Activated T-cell treated with anti-CD3 and anti-CD28 coated beads, Interleukin-2, amount 50 U/mL, for 72 hours (primary cell): ENCODE measurements at places on chromosomes 4 and X. TPM values are rescaled to one million over a fixed set of nuclear protein-coding genes. Genes with fewer than 3 reads are reported as not detected.
A peak's percentile ranks its signal among the peaks of the same experiment; 100 is the strongest.

The DCAF8L2 gene
- not detected for total RNA-seq

DNA sequence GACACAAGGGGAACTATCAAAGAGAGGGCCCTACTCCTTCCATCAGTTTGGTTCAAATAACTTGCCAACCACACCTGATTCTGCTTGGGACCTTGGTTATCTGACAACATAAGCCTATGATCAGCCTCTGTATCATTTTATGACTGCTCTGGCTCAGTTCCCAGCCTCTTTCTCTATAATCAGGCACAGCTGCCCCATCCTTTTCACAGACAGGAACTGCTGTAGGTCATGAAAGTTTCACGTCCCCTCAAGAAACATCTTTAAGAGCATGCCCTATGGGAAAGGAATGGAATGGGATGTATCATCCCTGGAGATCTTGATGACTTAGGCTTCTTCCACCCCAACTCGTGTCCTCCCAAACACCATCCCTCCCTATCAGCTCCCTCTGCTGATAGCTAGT lies 243.4 kb downstream of the AR start:
- DNase-seq, result no peak

DNA sequence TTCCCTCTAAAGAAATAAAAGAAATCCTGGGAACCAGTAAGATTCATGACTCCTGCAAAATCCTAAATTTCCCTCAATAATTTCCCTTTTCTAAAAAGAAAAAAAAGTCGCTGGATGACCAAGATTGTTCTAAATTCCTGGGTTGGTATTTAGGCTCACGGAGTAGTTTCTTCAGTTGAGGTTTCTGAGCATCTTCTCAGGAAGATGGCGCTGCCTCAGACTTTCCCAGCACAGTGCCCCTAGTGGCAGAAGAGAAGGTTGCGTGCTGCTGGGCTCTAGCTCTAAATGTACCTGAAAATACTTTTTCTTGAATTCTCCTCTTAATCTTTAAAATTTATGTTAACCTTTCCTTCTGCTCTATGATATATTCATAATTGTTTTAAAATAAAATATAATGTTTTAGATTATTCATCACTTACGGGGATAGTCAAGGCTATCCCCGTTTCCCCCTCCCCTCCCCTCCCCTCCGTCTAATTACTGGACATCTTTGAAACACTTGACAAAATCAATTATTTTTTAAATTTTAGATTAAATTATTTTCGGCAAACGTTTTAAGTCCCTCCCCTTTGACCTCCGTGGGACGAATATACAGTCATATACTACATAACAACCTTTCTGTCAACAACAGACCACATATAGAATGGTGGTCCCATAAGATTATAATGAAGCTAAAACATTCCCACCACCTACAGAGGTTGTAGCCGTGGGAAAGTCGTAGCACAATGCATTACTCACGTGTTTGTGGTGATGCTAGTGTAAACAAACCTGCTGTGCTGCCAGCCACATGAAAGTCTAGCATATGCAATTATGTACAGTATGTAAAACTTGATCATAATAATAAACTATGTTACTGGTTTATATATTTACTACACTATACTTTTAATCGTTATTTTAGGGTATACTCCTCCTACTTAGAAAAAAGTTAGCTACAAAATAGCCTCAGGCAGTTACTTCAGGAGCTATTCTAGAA lies 41.0 kb upstream of the GATB start:
- peak; percentile 58 for DNase-seq

DNA sequence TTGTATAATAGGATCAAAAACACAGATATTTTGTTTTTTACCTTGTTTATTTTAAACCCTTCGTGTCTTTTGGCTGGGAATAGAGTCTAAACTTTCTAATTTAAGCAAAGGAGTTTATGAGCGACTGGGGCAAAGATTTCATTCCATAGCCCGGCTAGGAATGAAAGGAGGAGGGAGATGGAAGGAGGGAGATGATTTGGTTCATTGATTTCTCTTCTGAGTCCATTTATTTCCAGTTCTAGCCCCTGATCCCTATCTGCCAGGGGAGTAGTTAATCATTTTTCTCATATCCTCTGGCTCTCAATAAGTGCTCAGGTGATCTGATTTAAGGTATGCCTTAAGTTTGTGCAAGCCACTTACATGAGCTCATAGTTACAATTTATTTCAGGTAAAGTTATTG lies 120.0 kb downstream of the SPRY1 start:
- DNase-seq, result no peak

The MAGED4B gene
- total RNA-seq, result 3.0 TPM

DNA sequence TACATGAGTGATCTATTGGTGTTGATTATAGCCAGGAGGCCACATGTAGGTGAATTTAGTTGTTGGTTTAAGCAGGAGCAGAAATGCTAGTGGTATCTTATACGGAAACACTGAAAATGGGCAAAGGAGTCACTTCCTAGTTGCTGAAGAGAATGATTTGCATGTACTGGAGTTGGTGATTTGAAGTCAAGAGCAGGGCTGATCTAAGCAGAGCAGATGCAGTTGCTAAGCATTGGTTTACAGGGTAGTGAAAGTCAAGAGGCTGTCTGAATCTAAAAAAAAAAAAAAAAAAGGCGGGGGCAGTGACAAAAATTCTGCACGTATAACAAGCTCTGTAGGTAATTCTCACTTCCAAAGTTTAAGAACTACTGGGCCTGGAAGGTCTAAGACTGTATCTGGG lies 90.4 kb upstream of the HPRT1 start:
- DNase-seq, result no peak

DNA sequence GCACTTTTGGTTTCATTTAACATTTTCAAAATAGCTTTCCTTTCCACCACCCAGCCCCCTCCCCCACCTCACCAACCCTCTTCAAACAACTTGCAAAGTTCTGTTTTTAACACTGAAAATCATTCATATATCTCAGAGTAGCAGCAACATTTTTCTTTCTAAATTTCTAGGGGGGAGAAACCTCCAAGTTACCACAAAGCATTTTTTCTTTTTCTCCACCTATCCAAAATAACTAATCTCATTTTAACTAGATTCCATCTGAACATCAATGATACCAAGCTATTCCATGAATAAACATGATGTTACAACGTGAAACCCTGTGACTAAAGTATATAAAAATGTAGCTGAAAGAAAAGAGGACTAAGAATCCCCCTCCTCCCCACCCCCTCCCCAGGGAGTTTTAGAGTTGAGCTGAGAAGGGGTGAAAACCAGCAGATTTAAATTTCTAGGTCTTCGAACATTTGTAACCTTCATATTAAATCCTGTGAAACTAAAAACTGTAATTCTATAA lies 5.2 kb downstream of the LDB2 start:
- DNase-seq, result no peak

DNA sequence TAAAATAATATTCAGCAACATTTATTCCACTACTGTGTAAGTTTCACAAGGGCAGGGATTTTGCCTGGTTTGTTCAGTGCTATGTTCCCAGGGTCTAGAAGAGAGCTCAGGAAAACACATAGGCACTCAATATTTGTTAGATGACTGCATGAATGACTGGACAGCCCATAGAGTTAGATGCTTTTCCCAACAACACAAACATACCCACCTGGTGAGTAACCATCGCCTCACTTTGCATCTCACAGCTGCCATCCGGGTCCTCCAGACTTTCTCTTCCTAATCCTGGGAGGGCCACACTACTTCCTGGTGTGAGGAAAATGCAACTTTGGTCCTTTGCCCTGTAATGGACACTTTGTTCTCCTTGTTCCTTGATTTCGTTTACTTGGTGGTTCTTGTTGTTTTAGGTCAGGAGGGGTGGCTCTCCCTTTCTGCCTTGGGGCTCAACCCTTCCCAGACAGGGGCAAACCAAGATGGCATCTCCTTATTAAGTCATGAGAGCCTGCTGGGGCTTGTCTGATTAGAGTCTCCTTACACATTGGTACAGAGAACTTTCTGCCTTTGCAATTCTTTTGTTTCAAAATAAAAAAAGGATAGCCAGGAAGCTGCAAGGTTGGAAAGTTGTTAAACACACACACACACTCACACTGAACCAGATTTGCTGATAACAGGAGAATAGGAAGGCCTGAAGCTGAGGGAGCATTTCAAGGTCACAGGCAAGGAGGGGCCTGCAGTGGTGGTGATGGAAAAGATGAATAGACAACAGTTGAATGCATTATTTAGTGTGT lies 190.6 kb downstream of the MID1IP1 start:
- DNase-seq, result no peak

GRCh38 chrX:153861733-153862310 lies 24.2 kb downstream of the L1CAM start:
- no peak for DNase-seq

DNA sequence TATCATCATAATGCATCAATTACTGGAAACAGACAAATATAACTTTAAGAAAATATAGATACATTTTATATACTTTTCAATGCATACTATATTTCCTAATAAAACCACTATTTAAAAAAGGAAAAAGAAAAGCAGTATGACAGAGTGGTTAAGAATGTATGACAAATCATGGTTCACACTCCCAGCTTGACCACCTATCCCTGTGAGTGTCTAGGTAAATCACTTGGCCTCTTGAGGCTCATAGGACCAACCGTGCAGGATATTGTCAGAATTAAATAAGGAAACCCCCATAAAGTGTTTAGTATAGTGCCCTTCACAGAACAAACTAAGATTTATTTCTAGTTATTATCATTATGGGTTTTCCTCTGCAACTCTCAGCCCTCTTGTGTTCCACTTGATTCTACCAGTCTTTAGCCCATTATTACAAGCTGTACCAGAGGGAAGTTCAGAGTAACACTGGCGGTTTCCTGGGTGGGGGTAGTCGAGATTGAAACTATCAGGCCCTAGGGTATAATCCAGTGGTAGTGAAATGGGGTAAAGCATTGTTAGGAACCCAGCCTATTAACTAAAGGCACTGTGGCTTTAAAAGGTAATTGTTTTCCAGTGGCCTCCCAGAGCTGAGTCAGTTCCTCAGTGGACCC lies 55.5 kb upstream of the PAK3 start:
- DNase-seq, result no peak

The PPEF1 gene
- total RNA-seq, result 0.74 TPM

The LRRC66 gene
- total RNA-seq, result 0.77 TPM

DNA sequence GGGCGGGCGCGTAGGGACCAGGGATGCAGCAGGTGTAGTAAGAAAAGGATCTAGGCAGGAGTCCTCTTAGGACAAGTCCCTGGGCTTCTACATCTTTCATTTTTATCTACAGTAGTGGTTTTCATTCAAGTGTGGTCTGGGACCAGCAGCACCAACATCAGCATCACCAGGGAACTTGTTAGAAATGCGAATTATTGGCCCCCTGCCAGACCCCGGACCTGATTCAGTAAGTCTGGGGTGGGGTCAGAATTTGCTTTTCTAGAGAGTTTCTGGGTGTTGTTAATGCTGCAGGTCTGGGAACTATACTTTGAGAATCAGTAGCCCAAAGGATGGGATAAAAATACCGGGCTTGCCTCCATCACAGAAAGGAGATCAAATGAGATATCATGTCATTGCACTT lies 1.3 kb upstream of the PCYT1B start:
- DNase-seq, result no peak

The EPGN gene
- total RNA-seq, result 0.43 TPM

DNA sequence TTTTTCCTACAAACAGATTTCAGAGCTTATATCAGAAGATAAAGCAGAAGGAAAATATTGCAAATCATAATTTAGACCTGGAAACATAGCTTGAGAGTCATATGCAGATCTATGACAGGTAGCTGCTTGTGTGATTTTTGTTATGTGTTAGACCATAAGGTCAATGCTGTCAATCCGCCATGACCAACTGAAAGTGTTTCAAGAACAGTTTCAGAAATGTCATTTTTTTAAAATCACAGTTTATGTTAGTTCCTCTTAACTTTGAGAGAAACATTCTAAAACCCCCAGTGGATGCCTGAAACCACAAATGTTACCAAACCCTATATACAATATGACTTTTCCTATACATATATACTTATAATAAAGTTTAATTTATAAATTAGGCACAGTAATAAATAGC lies 391.3 kb upstream of the FAM241A start:
- no peak for DNase-seq

GRCh38 chrX:12309040-12309743 lies 170.9 kb downstream of the FRMPD4 start:
- no peak for DNase-seq

DNA sequence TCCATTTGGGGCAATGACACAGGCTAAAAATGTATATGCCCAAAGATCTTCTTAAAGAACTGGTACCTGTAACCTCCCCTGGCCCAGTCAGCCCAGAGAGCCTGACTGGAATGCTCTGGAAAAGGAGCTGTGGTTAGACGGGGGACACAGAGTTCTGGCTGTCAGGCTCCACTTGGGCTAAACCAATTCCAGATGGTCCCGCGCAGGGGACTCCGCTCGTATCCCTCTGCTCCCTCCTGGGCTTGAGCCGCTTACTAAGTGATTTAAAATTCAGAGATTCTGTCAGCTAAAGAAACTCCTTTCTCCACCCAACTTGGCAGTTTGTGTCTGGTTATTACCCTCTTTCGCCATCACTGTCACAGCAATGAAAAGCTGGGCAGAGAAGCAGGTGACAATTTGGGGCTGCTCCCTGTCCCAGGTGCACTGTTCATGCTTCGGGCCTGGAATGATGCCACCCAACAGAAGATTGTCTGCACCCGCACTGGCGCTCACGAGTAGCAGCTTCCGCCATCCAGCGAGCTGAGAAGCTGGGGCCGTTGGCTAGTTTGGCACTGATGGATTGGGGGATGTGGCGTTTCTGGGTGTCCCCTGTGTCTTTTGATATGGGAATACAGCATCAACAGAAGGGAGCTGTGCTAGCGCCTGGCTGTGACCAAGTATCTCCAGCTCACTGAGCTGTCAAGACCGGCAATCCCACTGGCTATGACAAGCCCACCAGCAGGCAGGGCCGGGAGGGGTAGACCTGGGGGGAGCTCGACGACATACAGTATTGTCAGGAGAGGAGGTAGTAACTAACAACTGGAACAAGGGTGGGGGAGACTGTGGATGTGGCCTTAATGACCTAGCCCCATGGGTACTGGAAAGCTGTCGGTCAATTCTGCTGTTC lies 6.7 kb upstream of the IRAK1 start:
- DNase-seq, result no peak

DNA sequence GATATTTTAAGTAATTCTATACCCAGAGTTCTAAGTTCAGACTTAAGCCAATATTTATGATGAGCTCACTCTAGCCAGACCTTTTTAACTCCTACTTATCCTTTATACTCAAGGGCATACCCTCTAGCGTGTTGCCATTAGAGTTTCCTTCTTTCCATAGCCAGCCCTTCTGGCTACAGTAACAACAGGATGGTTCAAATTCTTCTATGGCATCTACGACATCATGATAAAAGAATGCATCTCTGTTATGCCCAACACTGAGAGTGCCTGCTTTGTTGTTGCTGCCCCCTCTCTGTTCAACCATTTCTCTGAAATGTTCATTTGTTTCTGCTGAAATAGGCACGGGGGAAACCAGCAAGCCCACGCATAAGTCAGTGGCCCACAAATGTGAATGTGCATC lies 104.5 kb downstream of the UBE2NL start:
- no peak for DNase-seq

- DNase-seq, result no peak
These were observed 18.7 kb upstream of the GALNTL6 start for GRCh38 chr4:171794528-171794927.
